BE2C (cell line): ENCODE measurements at places on chromosomes 6 and 20.

- DNase-seq, result no peak
Observed at GRCh38 chr6:16759181-16759645, 2.0 kb downstream of the ATXN1 start.

DNA sequence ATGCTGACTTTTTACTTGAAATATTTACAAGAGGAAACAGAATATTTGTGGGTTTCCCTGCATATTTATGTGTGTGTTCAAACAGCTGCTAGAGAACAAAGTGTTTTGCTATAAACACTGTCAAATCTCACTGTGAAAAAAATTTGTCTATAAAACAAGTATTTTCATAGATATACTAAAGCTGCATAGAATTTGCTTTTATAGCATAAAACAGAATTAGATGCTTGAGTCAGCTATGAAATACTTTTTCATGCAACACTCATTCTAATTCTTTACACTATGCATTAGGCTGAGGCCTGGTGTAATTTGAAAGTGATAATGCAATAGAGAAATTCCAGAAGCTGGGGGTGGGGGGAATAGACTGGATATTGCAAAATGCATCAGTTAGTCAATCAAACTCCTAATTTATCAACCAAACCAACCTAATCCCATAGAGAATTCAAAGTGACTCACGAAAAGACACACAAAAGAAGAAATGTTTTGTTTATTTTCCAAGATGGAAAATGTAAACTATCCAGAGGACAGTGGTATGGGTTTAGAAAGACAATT lies 148.2 kb downstream of the LAMA2 start:
- no peak for DNase-seq

DNA sequence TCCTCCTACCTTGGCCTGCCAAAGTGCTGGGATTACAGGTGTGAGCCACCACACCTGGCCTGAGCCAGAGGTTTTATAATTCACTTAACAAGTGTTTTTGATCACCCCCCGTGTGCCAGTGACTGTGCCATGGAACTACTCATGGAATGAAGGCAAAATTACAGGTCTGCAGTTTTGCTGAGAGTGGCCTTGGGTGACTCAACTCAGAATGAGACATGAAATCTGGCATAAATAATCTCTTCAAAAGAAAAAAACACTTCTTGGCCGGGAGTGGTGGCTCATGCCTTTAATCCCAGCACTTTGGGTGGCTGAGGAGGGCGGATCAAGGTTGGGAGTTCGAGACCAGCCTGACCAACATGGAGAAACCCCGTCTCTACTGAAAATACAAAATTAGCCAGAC lies 166.9 kb upstream of the SALL4 start:
- DNase-seq, result no peak

DNA sequence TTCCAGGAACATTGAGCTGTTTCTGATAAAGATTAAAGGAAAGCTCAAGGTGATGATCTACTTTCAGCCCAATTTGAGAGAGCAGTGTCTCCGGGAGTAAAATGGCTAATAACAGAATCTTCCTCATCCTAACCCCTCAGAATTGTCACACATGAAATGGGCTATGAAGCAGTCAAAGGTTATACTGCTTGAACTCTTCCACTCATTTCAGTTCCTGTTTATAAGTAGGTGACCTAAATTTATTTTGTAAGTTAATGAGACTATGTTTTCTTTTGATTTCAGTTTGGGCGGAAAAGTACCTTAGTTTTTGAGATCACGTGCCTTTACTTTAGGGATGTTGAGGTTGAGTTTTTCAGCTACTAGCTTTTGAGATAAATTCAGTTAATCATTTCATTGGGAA lies 47.2 kb downstream of the QKI start:
- no peak for DNase-seq

DNA sequence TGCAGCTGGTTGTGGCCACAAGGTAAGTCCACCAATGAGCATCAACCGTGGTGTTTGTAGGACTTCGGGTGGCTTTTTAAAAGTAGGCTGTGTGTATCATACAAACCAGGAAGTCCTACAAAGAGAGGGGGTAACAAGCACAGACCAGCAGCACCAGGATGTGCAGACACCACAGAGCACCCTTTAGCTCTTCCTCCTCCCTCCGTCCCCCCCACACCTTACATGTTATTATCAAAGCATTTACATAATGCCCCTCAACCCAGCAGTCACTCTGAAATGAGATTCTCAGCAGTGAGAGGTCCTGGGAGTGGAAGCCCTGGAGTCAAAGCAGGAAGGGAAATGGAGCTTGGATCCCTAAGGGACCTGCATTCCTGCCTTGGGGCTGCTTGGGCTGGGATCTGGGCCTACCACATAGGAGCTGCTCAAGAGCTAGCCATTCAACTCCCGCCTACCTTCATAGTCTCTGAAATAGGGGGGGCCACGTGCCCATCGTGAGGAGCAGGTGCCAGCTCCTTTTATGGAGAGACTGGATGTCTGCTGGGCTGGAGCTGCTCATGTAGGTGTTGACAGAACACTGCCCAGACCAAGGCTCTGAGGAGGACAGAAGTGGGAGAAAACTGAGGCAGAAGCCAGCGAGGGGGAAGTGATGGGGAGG lies 90.6 kb downstream of the PSMB1 start:
- DNase-seq, result no peak

DNA sequence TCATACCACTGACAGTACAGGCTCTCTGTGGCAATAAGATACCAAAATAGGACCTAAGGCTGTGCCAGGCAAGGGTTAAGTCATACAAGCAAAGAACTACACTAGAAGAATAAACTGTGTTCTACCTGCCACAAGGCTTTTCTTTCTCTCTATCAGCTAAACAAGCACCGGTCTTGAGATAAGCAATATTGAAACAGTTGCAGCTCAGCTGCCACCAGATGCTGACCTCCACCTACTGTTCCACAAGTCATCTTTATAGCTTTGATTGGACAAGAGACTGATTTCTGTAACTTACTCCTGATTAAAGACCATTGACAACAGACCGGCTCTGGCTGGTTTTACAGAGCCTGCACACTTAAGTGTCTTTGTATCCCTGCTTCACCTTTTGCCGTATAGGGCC lies 24.1 kb downstream of the SCP2D1 start:
- no peak for DNase-seq

GRCh38 chr20:56373942-56374341 lies 15.2 kb downstream of the FAM210B start:
- DNase-seq, result no peak

GRCh38 chr6:46948699-46949098 lies 27.0 kb upstream of the ADGRF5 start:
- no peak for DNase-seq

- DNase-seq, result no peak
Observed at GRCh38 chr6:55604021-55604420, 25.0 kb upstream of the HMGCLL1 start.

DNA sequence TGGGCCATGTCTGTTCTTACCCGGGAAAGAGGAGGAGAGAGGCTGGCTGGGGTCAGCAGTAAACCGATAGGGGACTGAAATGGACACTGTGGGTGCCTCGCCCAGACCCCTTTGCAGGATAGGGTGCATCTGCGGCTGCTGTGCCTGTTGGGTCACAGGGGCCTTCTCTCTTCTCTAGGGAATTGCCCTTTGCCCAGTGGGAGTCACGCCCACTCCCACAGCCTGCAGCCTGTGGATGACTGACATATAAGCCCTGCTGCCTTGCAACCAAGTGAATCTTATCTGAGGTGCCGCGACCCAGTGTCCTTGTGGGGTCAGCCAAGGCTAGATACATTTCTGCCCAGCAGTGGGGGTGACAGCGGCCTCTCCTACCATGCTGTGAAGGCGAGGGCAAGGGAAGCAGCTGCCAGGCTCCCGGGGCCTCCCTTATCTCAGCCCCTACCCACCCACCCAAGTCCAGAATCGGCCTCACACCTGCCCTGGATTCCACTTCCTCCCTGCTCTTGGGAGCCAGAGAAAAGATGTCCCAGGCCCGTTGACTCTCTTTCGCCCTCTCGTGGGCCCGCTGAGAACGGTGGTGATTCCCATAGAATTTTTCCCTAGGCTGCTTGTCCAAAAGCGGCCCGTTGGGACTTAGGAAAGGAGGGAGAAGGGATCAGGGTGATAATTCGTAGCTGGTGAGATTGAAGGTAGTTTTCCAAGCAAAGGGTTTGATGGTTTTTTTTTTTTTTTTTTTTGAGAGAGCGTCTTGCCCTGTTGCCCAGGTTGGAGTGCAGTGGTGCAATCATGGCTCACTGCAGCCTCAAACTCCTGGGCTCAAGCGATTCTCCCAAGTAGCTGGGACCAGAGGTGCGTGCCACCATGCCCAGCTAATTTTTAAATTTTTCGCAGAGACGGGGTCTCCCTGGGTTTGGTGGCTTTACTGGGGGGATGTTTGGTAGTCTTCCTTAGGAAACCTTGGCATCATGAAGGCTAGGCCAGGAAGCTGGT lies 76.4 kb upstream of the RNF24 start:
- peak; percentile 66 for DNase-seq

DNA sequence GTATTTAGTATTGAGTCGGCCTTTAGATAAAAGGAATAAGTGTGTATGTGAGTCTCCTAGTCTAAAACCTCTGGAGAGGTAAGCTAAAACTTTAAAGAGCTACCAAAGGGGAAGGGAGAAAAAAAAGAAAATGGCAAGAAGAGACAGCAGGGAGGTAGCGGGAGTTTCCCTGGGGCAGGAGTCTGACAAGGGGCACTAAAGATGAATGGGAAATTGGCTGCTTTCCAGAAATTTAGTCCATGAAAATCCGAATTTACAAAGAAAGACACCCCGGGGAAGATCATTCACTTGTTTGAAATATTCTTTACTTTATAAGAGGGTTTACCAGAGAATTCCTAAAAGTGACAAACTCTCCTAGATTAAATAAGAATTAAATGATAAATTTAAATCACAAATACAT lies 19.3 kb downstream of the RMND1 start:
- no peak for DNase-seq

GRCh38 chr6:168413856-168414255 lies 27.1 kb upstream of the SMOC2 start:
- DNase-seq, result no peak

DNA sequence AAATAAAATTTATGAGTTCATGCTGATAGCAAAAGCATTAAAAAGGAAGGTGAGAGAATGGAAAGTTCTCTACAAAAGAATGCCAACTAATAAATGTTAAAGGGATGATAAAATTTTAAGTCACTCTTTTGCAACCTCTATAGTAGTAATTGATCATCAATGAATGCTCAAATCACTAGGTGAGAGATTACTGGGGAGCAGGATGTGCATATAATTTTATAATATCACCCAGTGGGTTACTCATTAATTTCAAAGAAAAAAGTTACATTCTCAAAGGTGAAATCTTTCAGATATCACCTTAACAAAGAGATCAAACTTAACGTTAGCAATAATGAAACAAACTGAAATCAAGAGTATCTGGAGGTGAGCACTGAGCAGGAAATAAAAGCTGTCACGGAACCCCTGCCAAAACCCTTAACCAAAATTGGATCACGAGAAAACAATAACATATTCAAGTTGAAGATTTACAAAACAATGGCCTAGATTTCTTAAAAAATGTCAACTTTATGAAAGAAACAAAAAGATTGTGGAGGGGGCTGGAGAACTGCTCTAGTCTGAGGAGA lies 45.5 kb upstream of the TMEM244 start:
- no peak for DNase-seq

GRCh38 chr20:16714242-16714641 lies 15.6 kb upstream of the SNRPB2 start:
- DNase-seq, result no peak

DNA sequence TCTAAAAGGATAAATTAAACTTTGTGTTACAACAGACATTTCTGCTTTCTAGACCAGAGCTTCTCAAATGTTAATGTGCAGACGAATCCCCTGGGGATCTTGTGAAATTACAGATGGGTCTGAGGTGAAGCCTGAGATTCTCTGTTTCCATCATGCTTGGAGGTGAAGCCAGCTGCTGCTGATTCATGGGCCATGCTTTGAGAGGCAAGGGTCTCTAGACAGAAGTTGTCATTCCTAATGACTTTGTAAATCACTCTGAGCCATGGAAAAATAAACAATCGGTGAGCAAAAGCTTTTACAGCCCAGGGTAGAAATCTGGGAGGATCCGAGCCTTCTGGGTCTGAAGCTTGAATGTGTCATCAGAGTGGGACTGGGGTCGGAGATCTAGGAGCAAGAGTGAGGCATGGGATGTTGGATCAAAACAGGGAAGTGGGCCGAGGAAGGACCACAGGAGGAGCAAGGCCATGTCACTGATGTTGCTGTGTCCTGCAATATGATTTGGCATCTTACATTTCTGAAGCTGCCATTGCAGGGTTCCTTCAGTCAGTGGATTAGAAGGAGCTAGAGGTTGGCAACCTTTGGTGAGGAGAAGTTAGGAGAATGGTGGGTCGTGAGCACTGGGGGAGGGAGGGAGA lies 77.3 kb downstream of the TRMT11 start:
- DNase-seq, result peak; percentile 66

DNA sequence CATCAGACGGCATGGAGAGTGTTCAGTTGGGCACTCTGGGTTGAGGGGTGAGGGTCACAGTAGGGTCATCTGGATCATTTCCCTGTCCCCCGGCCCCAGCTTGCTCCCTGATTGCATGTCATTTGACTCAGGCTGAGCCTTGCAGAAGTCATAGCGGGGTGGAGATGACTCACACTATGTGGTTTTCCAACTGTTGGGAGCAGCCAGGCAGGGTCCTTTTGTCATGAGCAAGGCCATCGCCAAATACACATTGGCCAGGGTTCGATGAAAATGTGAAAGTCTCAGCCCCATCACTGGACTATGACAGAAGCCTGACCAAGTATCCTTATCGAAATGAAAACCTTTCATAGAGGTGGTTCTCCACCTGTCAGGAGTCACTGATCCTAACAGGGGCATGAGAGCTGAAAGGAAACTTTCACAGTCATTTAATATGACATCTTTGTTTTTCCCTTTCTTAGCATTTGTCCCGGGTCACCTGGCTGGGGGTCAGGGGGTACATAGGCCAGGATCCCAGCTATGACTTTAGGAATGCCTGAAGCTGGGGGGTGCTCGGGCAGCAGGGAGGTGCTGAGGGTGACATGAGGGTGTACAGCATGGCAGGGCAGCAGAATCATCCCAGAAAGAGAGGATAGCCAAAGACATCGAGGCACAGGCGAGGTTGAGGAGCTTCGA lies 70.2 kb upstream of the CD93 start:
- no peak for DNase-seq

DNA sequence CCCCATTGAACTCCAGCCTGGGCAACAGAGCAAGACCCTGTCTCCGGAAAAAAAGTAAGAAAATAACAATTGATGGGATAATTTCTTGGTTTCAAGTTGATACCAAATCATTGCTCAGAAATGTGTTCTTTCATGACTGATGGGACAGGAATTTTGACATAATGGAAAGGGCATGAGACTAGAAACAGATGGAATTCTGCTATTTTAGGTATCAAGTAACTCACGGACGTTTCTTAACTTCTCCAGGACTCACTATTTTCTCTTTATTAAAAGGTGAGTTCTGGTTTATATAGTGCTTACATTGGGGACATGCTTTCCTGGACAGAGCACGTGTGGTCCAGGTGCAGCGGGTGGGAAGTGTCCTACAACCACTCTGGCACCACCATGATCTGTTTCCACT lies 6.0 kb upstream of the DSP start:
- DNase-seq, result no peak
